ENCODE measurements at places on chromosomes 13 and 19.

- no peak for DNase-seq
These were observed 15.1 kb downstream of the ZNRF4 start for GRCh38 chr19:5470264-5470671.

DNA sequence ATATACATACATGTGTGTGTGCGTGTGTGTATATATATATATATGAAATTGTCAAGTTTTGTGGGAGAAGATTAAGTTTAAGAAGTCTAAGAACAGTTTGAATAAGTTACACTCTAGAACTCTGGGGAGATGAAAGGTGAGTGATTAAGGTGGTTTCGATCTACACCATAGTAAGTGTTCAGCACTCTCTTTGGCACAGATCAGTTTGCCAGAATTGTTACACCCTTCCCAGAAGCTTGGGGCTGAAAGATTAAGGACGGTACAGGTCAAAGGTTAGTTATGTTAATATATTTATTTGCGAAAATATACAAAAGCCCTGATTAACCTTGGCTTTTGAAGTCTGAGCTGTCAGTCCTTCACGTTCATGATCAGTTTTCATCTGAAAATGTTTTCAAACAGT, 309.1 kb downstream of the KLF5 start:
- DNase-seq = no peak

- DNase-seq = no peak
These were observed 78.8 kb downstream of the MAP4K1 start for GRCh38 chr19:38538793-38539528.

GRCh38 chr13:113001241-113002140, 32.5 kb downstream of the MCF2L start:
- peak; percentile 38 for DNase-seq

DNA sequence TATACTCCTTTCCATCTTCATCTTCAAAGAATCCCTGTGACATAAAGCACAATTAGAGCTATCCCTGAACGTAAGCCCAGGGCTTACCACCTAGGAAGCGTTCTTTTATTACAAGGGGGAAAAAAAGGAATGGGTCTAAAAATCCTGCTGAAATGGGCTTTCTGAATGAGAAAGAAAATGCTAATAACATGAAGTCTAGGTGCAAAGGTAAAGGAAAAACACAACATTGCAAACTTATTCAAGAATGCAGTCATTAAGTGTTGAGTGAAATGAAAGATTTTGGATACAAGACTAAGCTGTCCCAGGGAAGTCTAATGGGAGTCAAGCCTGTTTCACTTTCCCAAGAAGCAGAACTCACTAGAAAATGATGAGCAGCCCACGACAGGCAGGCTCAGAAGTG, 55.3 kb upstream of the SLC15A1 start:
- DNase-seq = no peak

DNA sequence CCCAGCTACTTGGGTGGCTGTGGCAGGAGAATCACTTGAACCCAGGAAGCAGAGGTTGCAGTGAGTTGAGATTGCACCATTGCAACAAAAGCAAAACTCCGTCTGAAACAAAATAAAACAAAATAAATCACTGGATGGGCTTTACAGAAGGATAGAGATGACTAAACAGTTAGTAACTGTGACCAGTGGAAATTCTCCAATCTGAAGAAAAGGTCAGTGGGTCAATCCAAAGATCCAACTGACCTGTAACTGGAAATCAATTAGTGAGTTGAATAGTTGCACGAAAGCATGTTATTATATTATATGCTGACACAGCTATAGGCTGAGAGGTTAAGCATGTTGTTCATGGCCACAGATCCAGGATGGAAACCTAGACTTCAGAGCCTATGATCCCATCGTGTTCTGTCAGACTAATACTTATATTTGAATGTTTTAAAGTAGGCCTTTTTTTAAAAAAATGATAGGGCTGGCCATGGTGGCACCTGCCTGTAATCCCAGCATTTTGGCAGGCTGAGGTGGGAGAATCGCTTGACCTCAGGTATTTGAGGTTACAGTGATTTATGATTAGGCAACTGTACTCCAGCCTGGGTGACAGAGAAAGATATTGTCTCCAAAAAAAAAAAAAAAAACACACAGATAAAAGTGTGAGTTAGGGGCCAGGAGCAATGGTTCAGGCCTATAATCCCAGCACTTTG, 1.4 kb downstream of the ECH1 start:
- no peak for DNase-seq

DNA sequence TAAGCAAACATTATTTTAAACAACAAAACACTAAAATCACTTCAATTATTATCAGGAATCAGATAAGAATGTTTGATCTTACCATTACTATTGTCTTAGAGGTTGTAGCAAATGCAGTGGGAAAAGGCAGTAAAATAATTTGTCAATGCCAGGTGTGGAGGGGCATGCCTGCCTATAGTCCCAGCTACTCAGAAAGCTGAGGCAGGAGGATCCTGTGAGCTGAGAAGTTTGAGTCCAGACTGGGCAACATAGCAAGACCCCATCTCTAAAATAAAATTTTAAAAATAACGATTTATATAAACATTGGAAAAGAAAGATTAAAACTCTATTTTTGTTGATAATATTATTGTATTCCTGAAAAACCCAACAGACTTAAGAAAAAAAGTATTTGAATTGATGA, 66.8 kb downstream of the KL start:
- DNase-seq = no peak

GRCh38 chr19:50434525-50434924, 1.8 kb downstream of the MYBPC2 start:
- DNase-seq = no peak

DNA sequence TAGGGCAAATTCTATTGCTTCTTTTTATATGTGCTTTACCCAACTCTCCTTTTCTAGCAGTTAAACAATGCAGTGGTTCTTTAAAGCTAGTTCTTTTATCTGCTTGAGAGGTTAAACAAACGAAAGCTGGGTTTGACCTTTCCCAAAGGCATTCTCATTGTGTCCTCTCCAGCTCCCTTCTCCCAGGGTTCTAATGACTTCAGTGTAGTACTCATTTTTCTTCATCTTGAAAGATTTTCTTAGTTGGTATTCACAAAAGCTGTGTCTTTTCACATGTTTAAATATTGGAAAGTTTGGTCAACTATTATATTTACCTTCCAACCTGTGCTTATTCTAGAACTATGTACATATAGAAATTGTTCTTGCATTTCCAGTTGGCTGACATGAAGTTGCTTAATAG, 1.5 kb downstream of the WASF3 start:
- no peak for DNase-seq

- no peak for DNase-seq
These were observed 133.6 kb downstream of the KDM4B start for GRCh38 chr19:5102520-5102919.

DNA sequence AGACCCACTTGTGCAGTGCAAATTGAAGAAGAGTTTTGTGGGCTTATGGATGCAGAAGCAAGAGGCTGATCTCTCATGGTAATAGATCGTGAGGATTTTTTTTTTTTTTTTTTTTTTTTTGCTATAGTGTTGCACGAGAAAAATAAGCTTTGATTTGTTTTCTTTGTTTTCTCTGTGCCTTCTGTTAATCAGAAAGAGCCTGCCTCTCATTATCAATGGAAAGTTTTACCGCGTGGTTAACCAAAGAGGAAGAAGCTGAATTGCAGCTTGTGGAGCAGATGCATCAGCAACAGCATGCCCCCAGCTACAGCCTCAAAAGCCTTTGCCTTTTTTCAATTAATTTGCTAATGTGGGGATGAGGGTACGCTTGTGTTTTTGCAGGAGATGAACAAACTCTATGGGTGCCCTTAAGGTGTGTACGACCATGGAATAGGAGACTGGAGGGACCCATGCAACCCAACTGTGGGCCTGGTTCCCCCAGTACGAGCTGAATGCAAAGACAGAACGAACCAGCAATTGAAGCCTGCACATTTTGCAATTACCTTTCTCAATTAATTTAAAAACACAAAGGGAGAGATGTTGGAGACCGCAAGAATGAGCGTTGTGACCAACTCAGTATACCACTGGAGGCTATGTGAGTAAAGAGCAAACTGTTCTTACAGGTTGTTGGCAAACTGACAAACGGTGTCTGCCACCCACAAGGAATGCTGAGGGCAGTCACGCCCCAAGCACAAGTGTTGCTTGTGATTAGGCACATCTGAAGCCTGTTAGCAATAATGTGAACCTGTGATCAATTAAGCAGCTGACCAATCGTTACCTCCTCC, 58.6 kb upstream of the SPRY2 start:
- no peak for DNase-seq

DNA sequence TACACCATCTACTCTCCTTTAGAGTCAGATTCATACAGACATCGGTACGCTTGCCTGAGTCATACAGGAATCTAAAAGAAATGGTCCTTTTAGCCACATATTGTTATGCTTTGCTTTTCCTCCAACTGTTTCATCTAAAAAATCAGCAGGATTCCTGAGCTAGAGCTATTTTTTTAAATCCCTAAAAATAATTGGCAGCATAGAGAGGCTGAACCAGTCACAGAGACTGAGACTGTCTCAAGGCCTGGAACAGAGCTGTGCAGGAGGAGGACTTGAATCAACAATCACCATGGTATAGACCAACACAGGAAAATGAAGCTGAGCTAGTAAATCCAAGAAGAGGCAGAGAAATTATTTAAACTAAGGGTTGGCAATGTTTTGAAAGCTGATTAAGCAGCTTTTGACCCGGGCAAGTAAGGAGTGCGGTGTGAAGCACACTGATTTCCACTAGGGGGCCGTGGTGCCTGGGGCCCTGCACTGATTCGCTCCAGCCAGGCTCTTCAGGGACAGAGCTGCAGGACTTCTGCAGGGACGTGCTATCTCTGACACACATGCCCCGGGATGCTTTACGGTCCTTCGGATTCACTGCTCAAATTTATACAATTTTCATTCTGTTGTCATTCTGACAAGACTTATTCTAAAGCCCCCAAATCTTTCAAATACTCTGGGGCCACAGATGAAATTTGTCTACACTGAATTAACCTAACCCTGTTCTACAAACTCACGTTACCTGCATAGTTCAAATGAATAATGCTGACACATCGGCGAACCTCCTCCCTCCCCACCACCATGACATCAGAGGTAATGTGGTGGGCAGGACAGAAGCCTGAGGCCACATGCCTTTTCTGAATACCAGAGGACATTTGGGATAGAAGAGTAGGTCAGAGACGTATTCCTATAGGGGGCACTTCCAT, 87.6 kb upstream of the SLC15A1 start:
- DNase-seq = peak; percentile 65

DNA sequence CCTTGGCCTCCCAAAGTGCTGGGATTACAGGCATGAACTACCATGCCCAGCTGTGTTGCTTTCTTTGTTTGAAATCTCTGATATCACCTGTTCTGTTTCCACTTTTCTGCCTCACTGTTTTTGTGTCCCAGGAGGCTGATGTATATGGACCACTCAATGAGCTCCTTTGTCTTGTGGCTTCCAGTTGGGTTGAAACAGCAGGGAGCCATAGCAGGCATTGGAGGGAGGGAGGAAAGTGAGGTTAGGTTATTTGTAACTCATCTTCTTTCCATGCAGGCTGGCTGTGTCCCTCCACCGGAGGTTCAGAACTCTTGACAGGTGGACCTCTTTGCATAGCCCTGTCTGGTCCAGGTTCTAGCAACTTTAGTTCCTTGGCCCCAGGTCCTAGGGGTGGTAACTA, 6.1 kb upstream of the CYP4F22 start:
- no peak for DNase-seq

DNA sequence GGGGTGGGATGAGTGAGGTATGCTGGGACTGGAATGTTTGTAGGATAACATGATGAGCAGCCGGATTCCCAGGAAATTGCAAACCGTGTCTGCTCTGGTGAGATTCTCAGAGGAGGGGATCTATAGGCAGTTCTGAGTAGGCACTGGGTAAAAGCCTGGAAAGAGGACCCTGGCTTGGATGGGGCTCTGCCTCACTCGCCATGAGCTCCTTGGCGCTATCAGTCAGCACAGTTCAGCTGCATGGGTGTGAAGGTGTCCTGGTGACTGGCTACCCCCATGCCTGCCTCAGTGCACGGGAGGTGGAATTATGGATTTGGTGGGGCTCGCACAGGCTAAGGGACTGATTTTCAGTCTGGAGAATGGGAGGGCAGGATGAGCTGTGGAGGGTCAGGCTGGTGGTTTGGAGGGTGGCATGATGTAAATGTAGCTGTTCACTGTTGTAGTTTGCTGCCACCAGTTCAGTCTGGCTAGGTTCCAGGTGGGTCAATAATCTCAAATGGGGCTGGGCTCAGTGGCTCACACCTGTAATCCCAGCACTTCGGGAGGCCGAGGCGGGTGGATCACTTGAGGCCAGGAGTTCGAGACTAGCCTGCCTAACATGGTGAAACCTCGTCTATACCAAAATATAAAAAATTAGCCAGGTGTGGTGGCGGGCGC, 9.2 kb upstream of the ZNF627 start:
- DNase-seq = no peak

DNA sequence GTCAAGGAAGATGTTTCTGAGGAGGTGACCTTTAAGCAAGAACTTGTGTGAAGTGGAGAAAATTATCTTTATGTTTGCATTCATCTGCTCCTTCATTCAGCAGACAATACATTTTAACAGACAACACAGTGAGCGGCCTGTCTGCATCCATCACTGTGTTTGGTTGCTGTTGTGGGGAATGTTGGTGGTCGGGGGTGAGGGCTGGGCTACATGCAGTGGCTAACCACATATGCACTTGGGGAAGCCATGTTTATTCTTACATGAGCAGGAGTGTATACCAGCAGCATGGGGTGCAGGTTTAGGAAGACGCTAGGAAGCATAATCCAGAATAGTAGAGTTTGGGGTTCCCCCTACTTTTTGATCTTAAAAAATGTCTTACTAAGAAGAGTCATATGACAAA, 66.4 kb downstream of the DHRS12 start:
- no peak for DNase-seq

DNA sequence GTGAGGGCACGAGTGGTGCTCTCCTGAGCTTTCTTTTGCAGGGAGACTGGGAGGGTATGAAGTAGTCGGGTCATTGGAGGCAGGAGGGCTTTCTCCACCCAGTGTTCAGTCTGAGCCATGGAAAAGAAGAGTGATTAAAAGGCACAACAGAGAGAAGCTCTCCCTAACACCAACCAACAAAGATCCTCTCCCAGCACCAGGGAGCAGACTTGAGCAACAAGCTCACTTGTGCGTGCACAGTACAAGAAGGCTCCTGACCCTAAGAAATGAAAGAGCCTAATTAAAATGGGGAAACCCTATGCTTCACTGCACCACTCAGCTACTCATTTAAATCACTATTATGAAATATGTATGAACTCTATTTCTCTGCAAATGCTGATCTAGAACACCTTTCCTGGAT, 276.3 kb upstream of the SOX21 start:
- DNase-seq = no peak

DNA sequence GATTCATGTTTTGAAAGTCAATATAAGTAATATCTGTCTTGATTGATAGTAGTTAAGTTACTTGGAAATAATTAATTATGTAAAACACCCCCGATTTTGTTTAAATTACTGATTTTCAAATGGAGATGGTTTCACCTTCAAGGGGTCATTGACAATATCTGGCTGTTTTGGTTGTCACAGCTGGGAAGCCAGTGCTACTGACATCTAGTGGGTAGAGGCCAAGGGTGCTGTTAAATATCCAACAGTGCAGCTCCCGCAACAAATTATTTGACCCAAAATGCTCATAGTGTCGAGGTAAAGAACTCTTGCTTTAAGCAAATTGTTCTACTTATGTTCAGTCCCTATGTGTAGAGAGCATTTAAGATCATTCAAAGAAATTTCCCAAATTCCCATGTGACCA, 50.6 kb upstream of the PCDH20 start:
- DNase-seq = no peak

GRCh38 chr13:91767651-91768050, 369.2 kb downstream of the GPC5 start:
- DNase-seq = no peak

GRCh38 chr19:55080121-55080967, 4.7 kb downstream of the EPS8L1 start:
- DNase-seq = peak; percentile 68

All from left cardiac atrium (tissue), 4 donors.